ENCODE measurements at places on chromosomes 3 and 15.

- DNase-seq, result no peak
Measured at GRCh38 chr3:95476534-95476933, 1337.9 kb upstream of the EPHA6 start.

DNA sequence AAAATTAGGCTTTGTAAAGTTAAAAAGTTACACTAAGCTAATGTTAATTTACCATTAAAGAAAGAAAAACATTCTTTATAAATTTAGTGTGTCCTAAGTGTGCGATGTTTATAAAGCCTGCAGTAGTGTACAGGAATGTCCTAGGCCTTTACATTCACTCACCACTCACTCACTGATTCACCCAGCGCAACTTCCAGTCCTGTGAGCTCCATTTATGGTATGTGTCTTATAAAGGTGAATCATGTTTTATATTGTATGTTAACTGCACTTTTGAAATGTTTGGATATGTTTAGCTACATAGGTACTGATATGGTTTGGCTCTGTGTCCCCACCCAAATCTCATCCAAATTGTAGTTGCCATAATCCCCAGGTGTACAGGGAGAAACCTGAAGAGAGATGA, 549.7 kb upstream of the EPHA6 start:
- no peak for DNase-seq

DNA sequence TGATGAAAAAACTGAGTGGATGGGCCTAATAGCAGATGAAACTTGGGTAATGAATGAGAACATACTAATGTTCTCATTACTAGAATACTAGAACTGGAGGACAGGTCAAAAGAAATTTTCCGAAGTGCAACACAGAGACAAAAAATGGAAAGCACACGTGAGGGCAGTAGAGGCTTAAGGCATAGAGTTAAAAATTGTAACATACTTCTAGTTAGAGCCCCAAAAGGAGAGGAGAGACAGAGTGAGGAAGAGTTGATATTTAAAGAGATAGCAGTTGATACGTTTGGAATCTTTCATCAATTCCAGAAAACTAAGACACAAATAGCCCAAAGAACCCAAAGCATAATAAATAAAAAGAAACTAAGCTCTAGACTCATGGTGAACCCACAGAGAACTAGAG, 327.9 kb downstream of the SQOR start:
- no peak for DNase-seq

GRCh38 chr3:101632586-101632985, 44.3 kb downstream of the ZBTB11 start:
- no peak for DNase-seq

DNA sequence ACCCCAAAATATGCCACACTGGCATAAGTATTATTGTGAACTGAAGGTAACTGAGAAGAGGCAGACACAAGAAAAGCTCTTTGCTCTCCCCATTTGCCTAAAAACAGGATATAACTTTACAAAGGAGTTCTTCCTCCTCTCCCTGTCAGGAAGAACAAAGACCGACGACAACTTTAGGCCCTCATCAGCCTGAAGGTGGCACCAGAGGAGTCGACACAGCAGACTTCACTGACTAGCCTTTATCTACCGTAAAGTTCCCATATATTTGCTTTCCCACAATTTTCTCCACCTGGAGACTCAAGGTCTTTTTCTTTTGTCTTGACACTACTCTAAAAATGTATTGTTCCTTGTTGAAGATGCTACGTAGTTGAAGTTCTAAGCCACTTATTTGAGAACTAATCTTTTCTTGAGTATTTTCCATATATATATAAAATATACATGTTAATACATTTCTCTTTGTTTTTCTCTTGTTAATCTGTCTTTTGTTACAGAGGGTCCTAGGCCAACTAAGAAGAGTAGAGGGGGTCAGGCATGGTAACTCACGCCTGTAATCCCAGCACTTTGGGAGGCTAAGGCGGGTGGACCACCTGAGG, 16.2 kb upstream of the XIRP1 start:
- peak; percentile 64 for DNase-seq

- DNase-seq, result no peak
Measured at GRCh38 chr15:40293905-40294895, 11.3 kb upstream of the ANKRD63 start.

GRCh38 chr3:55069950-55070349, 142.1 kb upstream of the LRTM1 start:
- DNase-seq, result no peak

- no peak for DNase-seq
Measured at GRCh38 chr3:47722859-47723258, 58.8 kb downstream of the SMARCC1 start.

GRCh38 chr3:161555320-161555719, 58.7 kb downstream of the OTOL1 start:
- no peak for DNase-seq

GRCh38 chr15:89801471-89802195, 13.0 kb downstream of the ANPEP start:
- no peak for DNase-seq

- DNase-seq, result no peak
Measured at GRCh38 chr3:42612928-42613327, 12.4 kb downstream of the NKTR start.

DNA sequence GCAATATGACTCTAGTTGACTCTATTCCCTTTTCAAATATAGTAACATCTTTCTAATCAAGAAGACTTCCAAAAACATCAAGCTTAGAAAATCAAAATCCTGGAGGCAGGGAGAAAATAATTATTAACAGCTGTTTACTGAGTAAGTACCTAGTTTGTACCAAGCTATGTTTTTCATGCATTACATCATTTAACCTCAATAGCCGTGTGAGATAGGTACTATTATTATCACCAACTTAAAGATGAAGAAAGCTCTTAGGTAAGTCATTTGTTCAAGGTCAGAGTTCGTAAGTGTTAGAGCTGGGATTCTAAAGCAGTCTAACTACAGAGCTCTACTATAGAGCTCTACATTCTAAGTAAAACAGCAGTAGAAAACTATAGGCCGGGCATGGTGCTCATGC, 41.6 kb downstream of the GSK3B start:
- no peak for DNase-seq

DNA sequence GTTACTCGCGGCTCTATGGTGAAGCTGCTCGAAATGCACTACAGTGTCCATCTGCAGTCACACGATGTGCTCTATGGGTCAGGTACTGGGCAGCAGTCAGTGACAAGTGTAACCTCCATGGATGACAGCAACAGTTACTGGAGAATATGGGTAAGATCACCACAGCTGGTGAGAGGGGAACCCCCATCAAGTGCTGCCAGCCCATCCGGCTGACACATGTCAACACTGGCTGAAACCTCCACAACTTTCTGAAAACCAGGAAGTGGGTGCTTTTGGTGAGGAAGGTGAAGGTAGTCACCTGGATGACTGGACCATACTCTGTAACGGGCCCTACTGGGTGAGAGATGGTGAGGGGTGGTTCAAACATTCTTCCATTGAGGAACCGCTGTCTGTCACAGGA, 87.4 kb upstream of the C15orf39 start:
- no peak for DNase-seq

DNA sequence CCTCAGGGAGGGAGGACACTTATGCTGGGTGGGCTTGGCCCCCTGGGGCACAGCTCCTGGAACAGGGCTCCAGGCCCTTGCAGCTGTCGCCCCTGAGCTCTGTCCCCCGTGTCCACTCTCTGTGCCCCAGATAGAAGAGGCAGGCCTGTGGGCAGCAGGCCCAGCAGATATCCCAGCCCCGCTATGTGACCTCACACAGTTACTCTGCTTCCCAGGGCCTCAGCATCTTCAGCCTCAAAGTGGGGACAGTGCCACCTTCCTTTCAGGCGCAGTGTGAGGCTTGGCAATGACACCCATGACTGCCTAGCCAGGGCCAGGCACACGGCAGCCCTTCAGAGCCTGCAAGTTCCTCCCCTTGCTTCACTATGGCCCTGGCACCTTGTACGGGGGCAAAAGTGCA, 98.4 kb downstream of the IQSEC1 start:
- DNase-seq, result no peak

DNA sequence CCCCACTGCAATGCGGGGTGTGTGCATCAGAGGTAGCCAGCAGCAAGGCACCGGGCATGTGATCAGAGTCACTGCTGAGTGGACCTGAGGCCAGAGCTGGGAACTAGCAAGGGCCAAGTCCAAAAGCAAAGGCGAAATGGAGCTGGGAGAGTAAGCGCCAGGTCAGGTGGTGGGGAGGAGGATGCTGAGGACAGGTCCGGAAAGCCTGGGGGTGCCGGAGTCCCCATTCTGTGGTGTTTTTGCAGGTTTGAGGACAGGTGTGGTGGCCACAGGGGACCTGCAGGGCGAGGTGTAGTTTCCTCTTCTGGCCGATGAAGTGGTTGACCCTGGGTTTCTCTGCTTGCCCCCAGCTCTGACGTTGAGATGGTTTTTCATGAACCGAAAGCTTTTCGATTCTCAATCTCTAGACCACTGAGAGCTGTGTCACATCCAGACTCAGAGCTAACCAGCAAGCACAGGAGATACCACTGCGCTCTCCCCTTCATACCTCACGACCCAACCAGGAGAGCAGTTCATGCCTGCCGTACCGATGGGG, 35.0 kb upstream of the HES1 start:
- DNase-seq, result no peak

- no peak for DNase-seq
Measured at GRCh38 chr3:30397030-30397429, 209.4 kb upstream of the TGFBR2 start.

DNA sequence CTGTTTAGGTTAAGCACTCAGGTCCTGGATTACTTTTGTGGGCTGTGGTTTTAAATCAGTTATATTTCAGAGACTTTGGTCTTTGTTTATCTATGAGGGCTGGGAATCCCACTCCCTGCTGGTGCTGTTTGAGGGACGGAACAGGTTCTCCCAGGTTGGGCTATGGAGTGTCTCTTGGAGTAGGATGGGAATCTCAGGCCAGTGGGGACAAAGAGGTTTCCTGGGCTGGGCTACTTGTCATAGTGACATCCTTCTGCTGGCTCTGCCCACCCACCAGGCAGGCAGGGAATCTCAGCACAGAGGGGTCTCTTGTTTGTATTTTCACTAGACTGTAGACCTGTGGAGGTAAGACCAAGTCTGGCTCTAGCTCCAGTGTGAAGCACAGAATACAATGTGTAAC, 47.2 kb upstream of the UBE3A start:
- DNase-seq, result no peak

GRCh38 chr3:79414035-79414434, 353.8 kb downstream of the ROBO1 start:
- no peak for DNase-seq

- DNase-seq, result no peak
Measured at GRCh38 chr3:24370352-24371090, 124.1 kb downstream of the THRB start.

DNA sequence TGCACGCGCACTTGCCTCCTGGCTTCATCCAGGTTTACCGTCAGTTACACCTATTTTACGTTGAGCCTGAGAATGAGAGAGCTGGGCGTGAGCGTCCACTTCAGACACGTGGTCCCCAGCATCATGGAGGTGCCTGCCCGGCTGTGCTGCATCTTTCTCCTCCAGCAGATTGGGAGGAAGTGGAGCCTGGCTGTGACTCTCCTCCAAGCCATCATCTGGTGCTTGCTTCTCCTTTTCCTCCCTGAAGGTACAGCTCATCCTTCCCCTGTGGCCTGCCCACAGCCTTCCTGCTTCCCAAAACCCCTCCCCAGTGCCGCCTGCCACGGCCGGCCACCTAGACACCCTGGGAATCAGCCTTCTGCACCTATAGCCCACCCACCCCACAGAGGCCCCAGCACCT, 31.6 kb downstream of the SLC22A14 start:
- DNase-seq, result no peak

GRCh38 chr3:37993820-37994638, 3.4 kb downstream of the VILL start:
- peak; percentile 78 for DNase-seq

GRCh38 chr15:91357011-91357410, 257.0 kb downstream of the SV2B start:
- DNase-seq, result no peak

- DNase-seq, result no peak
Measured at GRCh38 chr15:92149029-92149428, 244.7 kb upstream of the ST8SIA2 start.

GRCh38 chr15:98876451-98877369, 130.9 kb downstream of the PGPEP1L start:
- no peak for DNase-seq

DNA sequence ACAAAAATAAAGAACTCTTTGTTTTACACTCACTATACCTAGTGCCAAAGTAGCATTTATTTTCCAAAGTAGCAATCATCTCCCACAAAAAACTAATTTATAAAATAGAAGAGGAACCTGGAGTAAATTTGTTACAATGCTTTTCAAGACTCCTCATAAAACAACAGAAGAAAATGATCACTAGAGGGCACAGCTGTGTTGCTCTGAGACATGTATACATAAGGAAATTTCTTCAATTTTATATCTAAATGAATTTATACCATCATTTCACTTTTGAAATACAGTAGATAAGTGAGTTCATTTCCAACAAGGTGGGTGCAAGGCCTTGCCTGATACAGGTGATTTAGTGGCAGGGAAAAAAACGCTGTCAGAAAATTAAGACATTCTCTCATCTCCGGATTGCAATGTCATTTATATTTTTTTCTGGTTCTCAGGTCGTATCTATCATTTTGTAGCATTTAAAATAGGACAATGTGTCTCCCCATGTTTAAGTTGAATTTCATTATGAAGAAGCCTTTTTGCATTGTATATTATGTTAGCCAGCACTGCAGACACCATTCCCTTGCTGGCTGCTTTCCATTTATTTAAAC, 25.3 kb upstream of the ARHGEF26 start:
- no peak for DNase-seq

DNA sequence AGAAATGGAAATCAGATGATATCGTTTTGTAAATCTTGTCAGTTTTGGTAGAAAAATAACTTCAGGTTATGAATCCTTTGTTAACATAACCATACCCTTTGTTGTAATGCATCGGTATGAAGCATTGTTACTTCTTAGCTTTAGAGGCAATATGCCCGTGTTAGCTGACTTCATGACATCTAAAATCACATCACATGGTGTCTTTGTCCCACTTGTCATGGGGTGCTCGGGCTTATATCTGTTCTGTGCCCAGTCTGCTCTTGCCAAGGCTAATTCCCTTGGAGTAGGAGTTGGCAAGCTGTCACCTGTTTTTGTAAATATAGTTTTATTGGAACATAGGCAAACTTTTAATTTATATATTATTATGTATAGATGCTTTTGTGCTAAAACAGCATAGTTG, 39.6 kb downstream of the SLC25A26 start:
- DNase-seq, result no peak
